ENCODE measurements at places on chromosomes 2 and 18. TPM values are rescaled to one million over a fixed set of nuclear protein-coding genes. Genes with fewer than 3 reads are reported as not detected.

DNA sequence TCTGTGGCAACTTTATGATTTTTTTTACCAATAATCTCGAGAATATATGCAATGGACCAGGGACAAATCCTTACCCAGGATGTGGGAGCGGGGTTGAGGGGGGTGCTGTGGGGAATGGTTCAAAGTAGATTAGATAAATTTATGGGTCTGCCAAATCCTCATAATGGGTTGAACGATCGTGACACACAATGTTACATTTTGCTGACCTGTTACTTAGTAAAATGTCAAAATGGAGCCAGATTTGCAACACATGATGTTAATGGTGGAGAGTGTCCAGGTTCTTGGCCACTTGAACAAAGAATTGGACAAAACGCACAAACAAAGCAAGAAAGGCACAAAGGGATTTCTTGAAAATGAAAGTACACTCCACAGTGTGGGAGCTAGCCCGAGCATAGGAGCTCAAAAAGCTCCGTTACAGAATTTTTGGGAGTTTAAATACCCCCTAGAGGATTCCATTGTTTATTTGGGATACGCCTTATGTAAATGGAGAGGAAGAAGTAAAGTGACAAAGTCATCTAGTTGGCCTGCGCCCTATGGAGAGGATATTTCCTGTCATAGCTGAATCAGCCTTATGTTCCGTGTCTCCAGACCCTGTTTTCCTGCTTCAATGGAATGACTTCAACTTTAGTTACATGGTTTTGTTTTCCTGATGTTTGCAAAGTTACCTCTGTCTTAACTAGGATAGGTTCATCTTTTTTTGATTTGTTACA lies 776.0 kb downstream of the DCC start:
- no peak for DNase-seq

PCARE gene
- total RNA-seq = 0.36 TPM

- no peak for DNase-seq
These were observed 735 bp downstream of the CD207 start for GRCh38 chr2:70834881-70835280.

- DNase-seq = peak; percentile 23
These were observed 91.4 kb upstream of the OTOS start for GRCh38 chr2:240231838-240232244.

- no peak for DNase-seq
These were observed 127.1 kb upstream of the SLC35G4 start for GRCh38 chr18:11482271-11482670.

CDKL4 gene
- total RNA-seq = 3.4 TPM

DNA sequence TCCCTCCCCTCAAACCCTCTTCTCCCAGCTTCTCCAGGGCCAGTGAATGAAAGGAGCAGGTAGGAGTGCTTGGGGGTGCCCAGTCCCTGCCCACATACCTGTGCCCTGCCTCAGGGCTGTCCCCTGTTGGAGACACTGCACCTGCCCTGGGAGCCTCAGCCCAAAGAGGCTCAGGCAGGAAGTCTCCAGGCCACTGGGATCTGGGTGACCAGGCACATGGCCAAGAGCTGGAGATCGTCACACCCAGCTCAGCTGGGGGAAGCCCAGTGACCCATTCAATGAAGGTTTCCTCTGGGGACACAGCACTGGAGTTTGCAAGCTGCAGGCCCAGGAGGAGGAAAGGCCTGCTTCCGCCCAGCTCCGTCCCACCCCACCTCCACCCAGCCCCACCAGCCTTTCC lies 156.4 kb downstream of the ZFP36L2 start:
- DNase-seq = no peak

All from dorsolateral prefrontal cortex (tissue), 122 donors.